ENCODE measurements at places on chromosomes 6 and 20.

DNA sequence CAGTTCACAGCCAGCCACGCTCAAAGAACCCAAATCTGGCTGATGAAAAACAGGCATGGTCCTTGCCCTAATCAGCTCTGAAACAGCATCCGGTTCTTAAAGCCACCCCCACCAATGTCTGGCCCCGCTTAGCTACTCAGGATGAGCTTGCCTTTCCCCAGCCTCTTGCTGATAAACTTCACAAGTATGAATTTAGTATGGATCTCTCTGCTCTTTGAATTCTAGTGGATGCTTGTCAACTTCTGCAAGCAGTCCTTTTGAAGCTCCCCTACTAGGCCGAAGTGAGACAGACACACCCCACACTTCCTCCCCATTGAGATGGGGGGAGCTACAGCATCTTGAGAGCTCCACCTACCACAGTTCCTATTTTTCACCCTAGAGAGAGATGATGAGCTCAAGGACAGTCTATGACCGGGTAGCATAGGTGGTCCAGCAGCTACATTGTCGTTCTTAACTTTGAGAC lies 36.7 kb downstream of the EBF4 start:
- DNase-seq = no peak

- no peak for DNase-seq
Measured at GRCh38 chr6:3489027-3489757, 32.3 kb upstream of the SLC22A23 start.

DNA sequence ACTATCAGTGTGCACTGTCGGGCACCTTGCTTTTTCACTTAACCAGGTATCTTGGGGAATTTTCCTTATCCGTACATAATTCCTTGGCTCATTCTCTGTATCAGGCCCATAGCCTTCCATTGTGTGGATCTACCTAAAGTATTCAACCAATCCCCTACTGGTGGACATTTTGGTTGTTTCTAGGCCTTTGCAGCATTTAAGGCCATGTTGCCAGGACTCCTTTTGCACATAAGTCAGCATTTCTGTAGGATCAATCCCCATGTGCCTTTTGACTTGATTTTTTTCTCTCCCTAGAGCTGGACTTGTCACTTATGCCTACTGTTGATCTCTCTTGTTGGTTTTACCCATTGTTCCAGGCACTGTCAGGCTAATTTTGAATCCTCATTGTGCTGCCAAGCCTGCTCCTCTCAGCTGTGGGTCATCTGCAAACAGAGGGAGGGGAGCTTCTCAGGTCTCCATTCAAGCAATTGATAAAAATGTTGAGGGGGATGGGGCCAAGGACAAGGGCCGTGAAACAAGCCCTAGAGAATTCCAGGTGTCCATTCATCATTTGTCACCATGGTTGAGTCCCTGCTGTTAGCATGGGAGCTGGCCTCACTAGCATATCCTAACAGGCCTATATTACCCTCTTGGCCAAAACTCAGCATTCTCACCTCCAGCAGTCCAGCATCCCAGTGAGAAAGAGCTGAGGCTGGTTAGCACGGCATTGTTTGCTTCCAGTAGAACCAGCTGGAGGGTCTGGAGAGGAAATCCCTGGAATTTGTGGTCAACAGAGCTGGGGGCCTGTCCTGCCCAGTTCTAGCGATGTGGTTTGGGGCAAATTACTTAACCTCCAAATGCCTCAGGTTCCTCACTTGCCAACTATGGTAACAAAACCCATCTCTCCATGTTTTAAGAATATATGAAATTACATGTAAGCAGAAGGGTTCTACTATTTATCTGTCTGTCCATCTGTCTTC lies 178.4 kb downstream of the MRPL14 start:
- no peak for DNase-seq

DNA sequence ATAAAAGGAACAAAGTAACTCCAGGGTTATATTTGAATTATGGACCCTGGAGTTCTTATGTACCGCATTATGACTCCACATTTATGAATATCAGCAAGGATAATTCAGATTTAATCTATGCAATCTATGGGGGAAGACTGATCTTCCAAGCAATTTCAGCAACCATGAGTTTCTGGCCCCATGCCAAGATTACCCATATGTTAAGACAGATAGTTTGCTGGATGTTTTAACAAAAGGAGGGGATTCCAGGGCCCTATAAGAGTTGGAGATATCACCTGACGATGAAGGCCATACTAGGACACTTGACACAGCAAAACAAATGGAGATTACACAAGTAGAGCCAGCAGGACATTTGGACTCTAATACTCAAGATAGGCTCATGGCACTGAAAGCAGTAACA lies 45.9 kb upstream of the PLN start:
- no peak for DNase-seq

Measured in GM13976 (cell line).